HuH-7 (cell line): ENCODE measurements at places on chromosomes 7 and 10.

- DNase-seq: no peak
Observed at GRCh38 chr7:87116315-87116714, 35.9 kb upstream of the DMTF1 start.

- no peak for DNase-seq
Observed at GRCh38 chr10:117477211-117477947, 65.2 kb upstream of the EMX2 start.

DNA sequence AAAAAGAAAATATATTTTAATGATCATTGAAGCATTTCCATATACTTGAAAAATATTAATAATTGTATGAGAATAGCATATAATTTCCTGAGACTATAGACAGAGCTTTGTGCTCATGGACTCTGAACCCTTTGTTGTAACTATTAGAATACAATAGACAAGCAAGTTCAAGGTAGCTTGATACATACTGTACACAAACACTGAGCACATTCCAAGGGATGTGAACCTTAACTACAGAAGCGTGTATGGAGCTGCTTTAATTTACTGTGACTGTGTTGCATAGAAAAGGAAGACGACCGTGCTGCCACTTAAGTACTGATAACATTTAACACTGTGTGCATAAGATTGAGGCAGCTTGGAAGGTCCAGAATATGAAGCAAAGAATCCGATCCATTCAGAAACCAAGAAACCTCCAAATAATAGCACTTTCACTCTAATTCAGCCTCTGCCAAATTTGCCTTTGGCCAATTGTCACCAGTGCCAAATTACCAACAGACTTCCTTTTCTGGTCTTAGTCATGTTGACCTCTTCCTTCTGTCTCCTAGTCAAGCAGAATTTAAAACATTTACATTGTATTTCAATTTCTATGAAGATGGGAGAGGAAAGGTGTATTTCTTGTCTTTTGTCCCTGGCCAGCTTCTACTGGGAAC, 566.1 kb upstream of the GALNT17 start:
- DNase-seq: no peak

DNA sequence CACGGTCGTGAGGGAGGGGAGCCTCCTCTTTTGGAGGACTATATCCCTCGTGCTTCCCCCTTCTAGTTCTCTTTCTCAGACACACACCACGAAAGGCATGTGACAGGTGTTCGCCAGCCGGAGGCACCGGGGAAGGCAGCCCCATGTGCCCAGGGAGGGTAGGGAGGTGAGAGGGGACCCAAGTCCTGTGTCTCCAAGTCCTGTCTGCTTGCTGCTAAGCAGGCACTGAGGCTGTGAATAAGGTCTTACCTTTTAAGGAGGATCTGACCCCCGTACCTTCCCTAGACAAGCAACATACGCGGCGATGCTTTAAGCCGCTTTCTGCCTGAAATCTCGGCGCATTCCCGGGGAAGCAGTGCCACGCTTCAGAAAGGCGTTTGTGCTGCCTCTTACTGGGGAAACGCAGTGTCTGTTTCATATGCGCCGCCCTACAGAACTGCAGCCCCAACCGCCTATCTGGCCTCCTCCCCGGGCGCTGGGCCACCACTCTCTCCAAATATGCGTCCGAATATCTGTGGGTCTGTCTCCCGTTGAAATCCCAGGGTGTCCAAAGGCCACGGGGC, 770 bp downstream of the PLXNA4 start:
- DNase-seq: no peak

DNA sequence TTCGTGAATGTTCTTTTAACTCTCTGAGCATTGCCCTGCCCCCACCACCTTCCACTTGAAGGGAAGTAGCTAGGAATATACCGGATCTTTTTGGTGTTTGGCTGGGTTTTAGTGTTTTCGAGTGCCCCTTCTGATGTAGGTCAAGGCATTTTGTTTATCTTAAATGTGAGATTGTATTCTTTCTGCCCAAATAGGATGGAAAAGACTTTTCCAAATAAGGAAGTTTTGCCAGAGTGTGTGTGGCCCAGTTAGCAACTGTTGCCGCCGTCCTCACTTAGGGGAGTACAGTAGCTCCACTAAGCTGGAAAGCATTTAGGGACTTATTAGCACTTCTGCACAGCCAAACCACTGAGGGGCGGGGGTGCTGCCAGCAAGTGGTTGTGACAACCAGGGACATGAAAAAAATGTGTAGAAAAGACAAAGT, 29.8 kb upstream of the VCL start:
- DNase-seq: no peak

DNA sequence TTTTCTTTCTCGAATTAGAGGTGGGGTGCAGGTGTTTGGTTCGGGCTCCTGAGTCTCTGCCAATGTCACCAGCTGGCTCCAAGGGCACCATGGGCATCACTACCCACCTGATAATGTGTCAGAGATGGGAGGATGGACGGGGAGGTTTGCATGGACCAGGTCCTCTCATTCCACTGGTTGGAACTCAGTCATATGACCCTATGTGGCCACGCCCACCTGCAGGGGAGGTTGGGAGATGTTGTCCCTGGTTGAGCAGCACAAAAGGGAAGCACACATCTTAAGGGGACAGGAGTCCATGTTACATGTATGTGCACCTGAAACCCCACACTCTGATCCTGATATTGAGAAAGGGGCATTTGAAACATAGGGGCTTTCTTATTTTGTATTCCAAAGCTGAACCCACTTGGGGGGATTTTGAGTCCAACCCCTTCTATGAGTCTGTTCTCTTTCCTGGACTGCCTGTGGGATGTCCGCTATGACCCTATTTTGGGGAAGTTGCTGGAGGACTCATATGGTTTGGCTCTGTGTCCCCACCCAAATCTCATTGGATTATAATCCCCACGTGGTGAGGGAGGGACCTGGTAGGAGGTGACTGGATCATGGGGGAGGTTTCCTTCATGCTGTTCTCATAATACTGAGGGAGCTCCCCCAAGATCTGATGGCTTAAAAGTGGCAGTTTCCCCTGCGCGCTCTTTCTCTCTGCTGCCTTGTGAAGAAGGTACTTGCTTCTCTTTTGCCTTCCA, 66.9 kb upstream of the BAIAP2L1 start:
- no peak for DNase-seq

- DNase-seq: no peak
Observed at GRCh38 chr10:98259606-98260315, 8.2 kb downstream of the LOXL4 start.

DNA sequence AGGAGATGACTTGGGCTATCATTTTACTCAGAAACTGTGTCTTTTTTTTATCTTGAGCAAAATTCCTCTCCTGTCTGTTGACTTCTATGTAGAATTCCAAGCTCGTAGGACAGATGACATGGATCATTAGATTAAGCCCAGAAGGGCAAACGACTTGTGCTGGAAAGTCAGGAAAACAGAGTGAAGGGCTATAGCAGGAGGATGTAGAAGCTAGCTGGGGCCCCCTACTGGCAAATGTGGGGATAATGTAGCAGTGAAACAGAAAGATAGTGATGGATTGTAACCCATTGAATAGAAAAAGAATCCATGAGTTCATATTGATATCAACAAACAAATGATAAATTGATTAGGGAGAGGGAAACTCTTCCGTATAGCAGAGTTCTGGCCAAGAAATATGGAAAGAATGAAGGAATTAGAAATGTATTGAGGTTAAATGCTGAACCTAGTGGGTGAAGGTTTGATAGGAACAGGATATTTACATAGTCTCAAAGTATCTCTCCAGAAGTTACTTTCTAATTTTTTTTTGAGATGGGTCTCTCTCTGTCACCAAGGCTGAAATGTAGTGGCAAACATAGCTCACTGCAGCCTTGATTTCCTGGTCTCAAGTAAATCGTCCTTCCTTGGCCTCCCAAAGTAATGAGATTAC, 103.6 kb downstream of the LYZL1 start:
- peak; percentile 66 for DNase-seq

GRCh38 chr10:33883881-33884280, 549.4 kb upstream of the NRP1 start:
- DNase-seq: no peak

DNA sequence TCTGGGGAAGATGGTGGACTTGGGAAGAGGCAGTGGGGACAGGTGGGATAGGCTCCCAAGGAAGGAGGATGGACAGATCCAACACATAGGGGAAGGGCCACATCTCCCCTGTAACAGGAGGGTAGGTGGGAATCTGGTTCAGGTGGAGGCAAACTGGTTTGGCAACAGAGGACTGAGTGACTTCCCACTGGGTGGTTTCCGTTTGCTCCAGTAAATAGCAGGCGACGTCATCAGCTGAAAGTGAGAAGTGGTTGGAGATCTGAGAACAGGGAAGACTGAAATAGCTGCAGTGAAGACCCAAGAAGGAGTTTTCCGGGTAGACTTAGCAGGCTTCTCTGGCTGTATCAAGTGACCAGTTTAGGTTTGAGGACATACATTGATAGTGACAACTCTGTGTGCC, 504.4 kb downstream of the GALNT17 start:
- DNase-seq: no peak

DNA sequence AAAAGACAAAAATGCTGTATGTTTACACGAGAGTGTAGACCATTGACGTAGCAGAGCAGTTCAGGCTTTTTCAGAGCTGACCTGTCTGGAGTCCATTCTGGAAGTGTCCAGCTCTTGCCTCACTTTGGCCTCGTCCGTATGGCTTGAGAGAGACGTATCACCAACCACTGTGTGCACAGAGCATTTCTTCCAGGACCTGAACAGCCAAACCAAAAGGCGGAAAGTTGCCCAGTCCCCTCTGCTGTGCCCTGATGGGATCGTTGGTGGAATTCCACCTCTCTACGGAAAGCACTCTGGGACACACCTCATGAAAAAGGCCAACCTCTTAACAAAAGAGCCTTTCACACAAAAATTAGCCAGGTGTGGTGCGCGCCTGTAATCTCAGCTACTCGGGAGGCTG, 184.7 kb upstream of the SH2B2 start:
- DNase-seq: no peak

DNA sequence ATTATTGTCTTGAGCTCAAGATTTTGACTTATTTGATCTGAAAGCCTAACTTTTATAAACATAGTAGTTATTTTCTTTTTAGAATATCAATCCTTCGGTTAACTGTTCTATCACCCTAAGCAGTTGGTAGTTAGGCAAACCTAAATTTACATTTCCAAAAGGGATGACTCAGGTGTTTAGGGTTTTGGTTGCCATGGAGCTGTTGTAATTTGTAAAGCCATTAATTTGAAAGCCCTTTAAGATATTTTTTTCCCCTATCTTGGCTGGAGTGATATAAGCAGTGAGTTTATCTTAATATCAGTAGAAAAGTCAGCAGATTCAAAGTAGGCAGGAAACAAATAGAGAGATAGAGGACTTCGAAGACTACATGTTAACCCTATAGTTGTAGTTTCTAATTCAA, 1472.6 kb upstream of the CELF2 start:
- DNase-seq: no peak

- peak; percentile 17 for DNase-seq
Observed at GRCh38 chr7:81527651-81528050, 242.2 kb downstream of the HGF start.

- DNase-seq: peak; percentile 68
Observed at GRCh38 chr7:29806995-29807841, 910 bp downstream of the WIPF3 start.

- peak; percentile 48 for DNase-seq
Observed at GRCh38 chr10:91493313-91493712, 83.2 kb downstream of the HECTD2 start.

GRCh38 chr10:28823501-28824075, 146.3 kb downstream of the BAMBI start:
- DNase-seq: no peak

- DNase-seq: peak; percentile 96
Observed at GRCh38 chr10:100739517-100740368, 5.6 kb upstream of the PAX2 start.

DNA sequence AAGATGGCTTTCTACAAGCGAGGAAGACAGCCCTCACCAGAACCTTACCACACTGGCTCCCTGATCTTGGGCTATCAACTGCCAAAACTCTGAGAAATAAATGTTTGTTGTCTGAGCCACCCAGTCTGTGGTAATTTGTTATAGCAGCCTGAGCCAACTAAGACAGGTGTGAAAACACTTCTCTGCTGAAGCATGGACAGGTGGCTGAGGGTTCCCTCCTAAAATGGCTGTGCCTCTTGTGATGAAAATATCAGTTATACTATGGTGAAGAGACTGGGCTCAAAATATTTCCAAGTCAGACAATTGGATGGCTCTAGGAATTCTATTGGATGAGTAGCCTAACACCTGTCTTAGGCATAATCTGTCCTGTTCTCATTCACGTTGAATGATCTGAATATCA, 78.1 kb downstream of the CDK1 start:
- no peak for DNase-seq

- no peak for DNase-seq
Observed at GRCh38 chr10:77637532-77638320, at the start of gene KCNMA1. Gene KCNMA1 (minus strand): TSS chr10:77637808.

DNA sequence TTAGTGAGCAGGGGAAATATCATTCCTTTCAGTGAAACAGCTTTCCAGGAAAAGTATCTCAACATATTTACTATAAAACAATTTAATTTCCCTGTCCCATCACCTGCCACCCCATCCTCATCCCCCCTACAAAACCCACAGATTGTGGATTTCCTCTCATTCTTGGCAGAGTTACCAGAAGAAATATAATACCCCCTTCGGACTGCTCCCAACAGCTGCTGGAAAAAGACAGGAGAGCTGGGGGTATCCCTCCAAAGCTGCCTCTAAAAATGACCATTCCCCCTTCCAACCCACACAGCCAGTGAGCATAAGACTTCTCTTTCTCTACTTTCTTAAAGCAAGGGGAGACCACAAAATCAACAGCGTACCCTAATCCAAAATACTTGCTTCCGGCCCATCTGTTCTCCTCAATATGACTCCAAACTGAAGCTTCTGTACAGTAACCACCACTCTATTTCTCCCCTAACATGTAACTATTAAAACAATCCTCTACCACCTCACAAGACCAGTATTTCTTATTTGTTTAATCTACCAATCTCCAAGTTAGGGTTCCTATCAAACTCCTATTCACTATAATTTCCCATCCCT, 7.8 kb downstream of the FBXW4 start:
- no peak for DNase-seq

DNA sequence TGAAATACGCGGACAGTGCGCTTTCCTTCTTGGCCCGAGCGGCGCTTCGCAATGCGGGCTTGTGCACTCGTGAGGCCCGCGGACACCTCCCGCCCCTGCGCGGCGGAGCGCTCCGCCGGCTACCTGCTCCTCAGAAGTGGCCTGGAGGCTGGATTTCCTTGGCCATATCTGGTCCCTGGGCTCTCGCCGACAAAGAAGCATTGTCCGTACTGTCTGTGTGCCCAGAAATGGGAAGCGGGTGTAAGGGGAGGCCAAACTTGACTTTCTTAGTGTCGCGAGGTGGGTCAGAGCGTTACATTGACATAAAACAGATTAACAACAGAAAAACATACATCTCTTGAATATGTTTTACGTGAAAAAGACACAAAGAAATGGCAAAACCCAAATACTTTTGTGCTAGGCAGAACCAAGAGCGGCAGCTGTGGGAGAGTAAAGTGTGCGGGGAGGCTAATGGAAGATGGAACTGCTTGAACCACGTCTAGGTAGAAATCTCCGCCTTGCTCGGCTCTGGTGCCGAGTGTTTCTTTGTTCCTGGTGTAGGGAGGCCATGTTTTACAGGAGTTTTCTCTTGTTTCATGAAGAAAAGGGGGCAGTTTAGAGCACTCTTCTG, 1.4 kb downstream of the LANCL2 start:
- DNase-seq: no peak
